ENCODE measurements at places on chromosomes 7 and 10.

- DNase-seq = no peak
Measured at GRCh38 chr7:100467638-100468373, 3.7 kb upstream of the SPACDR start.

DNA sequence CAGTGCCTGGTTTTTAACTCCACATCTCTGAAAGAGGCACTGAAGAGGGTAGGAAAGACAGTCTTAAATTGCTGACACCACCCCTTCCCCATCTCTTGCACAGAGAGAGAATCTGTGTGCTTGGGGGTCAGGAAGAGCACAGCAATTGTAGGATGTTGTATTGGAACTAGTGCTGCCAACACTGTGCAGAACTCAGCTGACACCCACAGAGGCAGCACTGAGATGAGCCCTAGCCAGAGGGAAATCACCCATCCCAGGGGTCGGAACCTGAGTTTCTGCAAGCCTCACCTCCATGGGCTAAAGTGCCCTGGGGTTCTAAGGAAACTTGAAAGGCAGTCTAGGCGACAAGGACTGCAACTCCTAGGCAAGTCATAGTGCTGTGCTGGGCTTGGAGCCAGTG is 11.0 kb upstream of the TNKS2 start:
- DNase-seq = no peak

DNA sequence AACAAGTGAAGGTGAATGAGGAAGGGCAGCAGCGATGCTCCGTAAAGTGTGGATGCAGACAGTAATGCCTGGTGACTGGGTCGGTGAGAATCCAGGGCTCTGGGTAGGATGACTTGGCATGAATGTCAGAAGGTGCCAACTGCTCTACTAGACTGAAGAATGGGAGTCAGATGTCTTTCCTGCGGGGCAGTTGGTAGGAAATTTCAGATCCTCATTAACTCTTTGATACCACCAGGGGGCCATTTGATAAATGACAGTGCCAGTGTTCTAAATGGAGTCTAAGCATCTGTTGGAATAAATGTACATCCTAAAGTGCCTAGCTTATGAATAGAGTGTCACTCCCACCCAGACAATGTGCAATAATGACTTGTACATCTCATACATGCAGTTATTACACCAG is 462.0 kb downstream of the GRM8 start:
- DNase-seq = no peak

DNA sequence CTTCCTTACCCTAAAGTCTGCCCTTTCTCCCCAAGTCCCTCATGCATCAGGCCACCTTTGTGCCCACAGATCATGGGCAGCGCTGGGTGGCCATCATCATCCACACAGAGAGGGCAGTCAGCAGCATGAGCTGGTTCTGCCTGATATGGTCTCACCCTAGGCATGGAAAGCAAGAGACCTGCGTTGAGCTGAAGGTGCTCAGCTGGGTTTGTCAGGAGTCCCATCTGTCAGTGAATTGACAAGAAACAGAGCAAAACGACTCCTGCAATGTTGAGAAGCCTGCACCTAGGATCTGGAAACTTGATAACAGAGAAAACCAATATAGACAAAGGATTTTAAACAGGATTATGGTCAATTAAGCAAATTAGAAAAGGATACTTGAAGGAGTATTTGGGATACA is 242.7 kb upstream of the PRSS1 start:
- no peak for DNase-seq

DNA sequence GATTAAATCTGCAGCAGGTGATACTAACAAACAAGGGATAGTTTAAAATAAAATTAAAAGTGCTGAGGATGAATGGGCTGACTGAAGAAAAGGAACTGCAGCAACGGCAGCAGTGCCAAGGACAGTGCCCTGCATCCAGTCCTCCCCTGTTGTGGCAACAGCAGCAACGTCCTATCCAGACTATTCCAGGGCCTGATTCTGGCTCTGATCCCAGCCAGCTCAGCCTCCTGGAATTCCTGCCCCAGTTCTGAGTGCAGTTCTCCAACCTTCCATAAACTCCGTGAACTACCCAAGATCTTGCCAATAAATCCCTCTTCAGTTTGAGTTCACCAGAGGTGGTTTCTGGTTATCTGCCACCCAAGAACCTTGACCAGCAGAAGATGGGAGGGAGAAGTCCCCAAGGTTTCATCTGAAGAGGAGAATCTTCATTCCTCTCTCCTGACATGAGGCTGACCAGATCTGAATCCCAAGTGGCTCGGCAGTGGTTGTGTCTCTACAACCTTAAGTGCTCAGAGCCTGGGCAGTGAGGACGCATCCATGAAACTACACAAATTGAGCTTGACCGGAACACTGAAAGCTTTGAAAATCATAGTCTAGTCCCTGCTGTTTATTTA is 115.8 kb downstream of the SORBS1 start:
- no peak for DNase-seq

DNA sequence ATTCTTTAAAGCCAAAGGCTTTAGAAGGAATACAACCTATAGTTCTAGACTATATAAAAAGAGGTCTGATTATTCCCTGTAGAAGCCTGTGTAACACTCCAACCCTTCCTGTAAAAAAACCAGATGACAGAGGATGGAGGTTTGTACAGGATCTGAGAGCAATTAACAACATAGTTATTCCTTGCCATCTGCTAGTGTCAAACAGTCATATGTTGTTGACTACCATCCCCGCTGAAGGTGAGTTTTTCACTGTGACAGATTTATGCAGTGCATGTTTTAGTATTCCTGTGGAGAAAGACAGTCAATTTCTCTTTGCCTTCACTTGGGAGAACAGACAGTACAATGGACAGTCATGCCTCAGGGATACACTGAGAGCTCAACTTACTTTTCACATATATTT is 19.0 kb upstream of the SLC26A4 start:
- no peak for DNase-seq

- DNase-seq = no peak
Measured at GRCh38 chr7:141014125-141014523, 628 bp downstream of the MRPS33 start.

DNA sequence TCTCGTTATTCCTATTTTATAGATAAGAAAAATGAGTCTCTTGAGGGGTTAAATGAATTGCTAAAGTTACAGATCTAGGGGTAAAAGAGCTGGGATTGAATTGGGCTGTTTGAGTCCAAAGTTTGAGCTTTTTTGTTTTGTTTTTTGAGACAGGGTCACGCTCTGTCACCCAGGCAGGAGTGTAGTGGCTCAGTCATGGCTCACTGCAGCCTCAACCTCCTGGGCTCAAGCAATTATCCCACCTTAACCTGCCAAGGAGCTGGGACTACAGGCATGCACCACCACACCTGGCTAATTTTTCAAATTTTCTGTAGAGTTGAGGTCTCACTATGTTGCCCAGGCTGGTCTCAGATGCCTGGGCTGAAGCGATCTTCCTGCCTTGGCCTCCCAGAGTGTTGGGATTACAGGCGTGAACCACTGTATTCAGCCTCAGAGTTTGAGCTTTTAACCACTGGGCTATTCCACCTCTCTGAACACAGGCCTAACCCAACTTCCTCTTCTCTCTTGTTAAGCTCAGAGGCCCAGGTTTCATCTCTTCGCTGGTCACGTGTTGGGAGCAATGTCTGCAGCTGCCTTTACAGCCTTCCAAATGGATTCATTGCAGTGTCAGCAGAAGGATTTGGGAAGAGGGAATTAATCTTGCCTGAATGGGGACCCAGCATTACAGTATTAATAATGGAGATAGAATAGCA is 8.0 kb downstream of the SUFU start:
- DNase-seq = no peak

GRCh38 chr7:106563466-106564150 is 97.3 kb downstream of the CCDC71L start:
- no peak for DNase-seq

- peak; percentile 16 for DNase-seq
Measured at GRCh38 chr10:23314835-23315239, 29.8 kb downstream of the C10orf67 start.

- DNase-seq = peak; percentile 90
Measured at GRCh38 chr10:126199221-126199998, 188.9 kb downstream of the ADAM12 start.

DNA sequence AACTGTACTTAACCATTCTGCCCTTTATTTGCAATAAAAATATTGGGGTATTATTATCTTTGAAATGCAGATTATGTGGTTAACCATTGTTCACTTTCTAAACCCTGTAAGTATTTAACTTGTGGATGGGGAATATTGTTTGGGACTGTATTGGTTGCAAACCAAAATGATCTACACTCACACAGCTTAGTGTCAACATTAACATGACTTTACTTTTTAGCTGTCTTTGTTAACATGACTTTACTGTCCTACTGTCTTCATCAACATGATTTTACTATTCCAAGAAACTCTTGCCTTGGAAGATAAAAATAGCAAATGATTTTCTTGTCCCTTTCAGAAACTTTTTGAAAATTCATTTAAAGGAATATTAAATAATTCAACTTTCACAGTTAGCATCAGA is 471.5 kb downstream of the GFRA1 start:
- DNase-seq = no peak

GRCh38 chr10:29239569-29240472 is 49.0 kb upstream of the LYZL1 start:
- no peak for DNase-seq

DNA sequence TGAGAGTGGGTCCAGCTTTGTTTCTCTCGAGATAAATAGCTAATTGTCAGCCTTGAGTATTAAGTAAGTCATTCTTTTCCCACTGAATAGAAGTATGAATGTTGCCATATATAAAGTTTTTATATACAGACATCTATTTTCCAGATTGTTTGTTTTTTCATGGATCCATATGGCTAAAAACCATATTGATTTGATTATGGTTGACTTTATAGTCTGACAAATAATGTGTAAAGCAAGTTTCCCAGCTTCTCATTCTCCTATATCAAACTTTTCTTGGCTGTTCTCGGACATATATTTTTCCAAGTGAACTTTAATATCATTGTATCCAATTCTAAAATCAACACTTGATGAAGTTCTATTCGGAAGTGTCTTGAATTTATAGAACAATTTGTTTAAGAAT is 352.4 kb upstream of the MEOX2 start:
- DNase-seq = no peak

DNA sequence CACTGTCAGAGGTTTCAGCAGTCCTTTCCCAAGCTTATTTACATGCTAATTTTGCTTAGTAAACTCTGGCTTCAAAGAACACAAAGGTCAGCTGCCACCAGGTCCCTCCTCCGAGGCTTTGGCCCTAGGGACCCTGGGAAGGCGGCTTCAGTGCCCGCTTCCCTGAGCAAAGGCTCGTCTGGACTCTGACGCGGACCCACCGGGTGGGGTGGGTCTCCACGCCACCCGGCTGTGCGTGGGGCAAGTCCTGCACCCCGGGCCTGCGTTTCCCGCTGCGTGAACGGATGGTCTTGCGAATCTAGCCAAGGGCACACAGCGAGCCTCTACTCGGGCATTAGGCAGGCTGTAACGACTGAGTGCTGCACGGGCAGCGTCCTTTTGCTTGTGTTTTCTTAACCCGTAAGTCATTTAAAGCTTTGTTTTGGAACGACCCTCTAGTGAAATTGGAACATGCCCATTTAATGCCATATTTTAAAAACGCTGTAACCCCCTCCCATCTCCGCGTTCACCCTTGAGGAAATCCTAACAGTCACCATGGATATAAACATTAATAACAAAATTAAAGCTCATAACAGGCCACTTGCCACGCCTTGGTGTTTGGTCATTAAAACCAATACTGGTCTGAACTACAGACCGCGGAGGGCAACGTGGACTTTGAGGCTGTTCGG is 828 bp downstream of the BNIP3 start:
- DNase-seq = no peak

DNA sequence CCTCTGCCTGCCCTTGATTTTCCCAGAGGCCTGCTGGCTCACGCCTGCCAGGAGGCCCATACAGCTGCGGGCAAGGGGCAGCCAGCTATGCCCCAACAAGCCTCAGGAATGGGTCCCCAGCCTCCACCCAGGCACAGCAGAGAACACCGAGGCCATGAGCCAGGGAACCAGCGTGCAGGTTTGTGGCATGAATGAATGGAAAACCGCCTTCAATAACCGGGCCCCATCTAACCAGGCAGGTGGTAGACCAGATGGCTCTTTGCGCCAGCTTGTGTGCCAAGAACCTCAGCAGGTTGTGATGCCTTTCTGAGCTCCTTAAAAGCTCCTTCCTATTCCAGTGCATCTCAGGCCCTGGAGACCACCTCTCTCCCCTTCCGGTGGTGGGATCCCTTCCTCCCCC is 50.2 kb downstream of the ELFN1 start:
- no peak for DNase-seq

DNA sequence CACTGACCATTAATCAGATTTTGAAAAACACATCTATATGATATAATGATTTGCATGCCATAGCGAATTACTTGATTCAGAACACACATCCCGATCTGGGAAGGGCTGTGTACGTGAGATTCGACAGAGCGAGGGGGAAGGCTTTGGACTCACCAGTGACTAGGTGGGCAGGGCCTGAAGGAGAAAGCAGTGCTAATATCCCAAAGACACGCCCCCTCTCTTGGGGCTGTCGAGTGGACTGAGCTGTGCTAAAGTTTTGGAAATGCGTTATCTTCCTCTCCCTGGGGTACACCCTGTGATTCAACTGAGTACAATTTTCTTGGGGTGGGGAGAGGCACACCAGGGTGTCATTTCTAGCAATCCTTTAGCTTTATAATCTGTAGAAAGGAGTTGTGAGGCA is 1.8 kb downstream of the LRRC17 start:
- DNase-seq = no peak

DNA sequence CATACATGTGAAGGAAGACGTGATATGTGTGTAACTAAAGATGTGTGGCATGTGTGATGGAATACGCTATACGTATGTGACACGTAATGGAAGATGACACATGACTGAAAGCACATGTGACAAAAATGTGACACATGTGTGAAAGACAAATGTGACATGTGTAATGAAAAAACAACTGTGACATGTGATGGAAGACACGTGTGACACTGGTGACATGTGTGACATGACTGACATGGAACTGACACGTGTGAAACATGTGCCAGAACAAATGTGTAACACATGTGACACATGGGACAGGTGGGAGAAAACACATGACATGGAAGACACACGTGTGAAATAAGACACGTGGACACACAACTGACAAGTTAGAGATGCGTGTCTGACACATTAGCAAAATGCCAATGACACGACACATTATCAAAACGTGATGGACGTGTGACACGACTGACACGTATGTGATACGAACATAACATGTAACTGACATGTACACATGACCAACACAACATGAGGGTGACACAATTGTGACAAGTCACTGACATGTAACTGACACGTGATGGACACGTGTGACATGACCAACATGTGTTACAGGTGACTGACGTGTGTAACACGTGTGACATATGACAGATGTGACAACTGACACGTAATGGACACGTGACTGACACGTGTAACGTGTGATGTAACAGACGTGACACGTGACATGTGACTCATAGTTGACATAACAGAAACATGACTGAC is 24.4 kb downstream of the CRPPA start:
- no peak for DNase-seq
